ENCODE measurements at places on chromosomes 2 and 18. TPM values are rescaled to one million over a fixed set of nuclear protein-coding genes. Genes with fewer than 3 reads are reported as not detected.

CDH19 gene
- total RNA-seq: not detected

CTIF gene
- total RNA-seq: 5.0 TPM

ZDBF2 gene
- 4.1 TPM for total RNA-seq

SMIM21 gene
- not detected for total RNA-seq

TNFAIP6 gene
- 1.5 TPM for total RNA-seq

CDH20 gene
- not detected for total RNA-seq

MARCHF4 gene
- 0.29 TPM for total RNA-seq

CMPK2 gene
- 4.8 TPM for total RNA-seq

FAM237A gene
- not detected for total RNA-seq

ADAM23 gene
- 4.2 TPM for total RNA-seq

CHST9 gene
- 0.23 TPM for total RNA-seq
